ENCODE measurements at places on chromosomes 2 and 18.

GRCh38 chr2:195363496-195363895 is 293.5 kb upstream of the SLC39A10 start:
- DNase-seq: no peak

GRCh38 chr2:49021271-49021670 is 133.0 kb downstream of the FSHR start:
- DNase-seq: no peak

DNA sequence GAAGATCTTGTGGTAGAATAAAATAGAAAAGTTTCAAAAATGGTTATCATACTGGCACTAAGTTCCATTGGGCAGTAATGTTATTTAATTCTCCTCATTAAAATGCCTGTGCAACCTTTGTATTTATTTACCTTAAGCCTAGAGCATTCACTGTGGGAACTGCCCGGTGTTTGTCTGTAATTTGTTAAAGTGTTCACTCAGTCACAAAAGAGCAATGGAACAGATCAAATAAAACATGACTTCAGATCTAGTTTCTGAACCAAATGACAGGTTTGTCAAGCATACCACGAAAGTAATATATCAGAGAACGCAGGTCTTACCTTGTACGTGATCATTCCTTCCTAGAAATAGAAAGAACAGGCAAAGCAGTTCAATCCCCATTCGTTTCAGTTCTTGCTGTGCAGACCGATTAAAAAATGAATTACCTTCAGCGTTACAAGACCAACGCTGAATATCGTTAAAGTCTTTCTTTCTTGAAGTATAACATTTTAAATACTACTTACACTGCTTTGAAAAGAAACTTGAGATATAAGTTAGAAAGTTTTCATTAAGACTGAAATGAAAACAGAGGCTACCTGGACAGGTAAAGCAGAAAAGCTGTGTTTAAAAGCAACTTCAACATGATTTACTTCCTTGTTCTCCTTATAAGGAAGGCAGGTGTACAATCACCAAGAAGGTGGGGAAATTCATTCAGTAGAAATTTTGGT is at the start of gene ITGB6:
ITGB6 (minus strand) TSS at position 590 of the 707 bp plus-strand sequence; CDS start at position 381, 209 bp downstream.
- no peak for DNase-seq

- no peak for DNase-seq
Measured at GRCh38 chr2:75764611-75765010, 53.9 kb upstream of the GCFC2 start.

DNA sequence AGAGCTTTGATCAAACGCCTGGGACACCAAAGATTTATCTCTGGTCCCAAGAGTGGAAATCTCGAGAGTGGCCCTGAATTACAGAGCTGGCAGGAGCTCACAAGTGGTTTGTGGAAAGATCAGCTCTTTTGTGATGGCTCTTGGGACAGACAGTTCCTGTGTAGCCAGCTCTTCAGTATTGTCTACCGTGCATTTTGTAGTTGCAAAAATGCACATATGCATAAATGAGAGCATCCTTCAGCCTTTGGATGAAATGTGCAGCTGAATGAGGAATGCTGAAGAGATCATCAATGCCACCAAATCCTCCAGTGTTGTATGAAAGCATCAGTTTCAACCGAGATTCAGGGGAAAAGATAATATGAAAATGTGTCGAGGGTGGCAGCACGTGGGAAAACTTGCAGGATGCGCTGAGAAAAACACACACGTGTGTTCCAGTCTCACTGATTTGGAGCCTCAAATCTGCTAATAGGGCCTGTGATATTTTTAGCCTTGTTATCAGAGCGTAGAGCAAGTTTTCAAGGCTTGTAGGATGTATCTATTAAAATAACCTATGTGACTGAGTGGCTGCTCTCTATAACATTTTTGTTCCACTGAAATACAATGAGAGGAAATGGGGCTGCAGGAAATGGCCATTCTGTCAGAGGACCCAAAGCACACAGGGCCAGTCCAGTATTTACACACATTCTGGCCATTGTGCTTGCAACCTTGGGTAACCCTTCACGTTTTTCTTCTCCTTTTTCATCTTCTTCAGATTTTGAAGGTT is 138.7 kb downstream of the PRKCE start:
- no peak for DNase-seq

- DNase-seq: no peak
Measured at GRCh38 chr2:11709293-11709692, 37.1 kb upstream of the LPIN1 start.

GRCh38 chr2:60553495-60554073 is at the start of gene BCL11A:
BCL11A (minus strand) TSS chr2:60553654; CDS start chr2:60553270, 384 bp downstream.
- no peak for DNase-seq

Data from stimulated activated CD8-positive, alpha-beta memory T cell treated with anti-CD3 and anti-CD28 coated beads, Interleukin-15, amount 100 ng/mL, for 4 hours (primary cell).